ENCODE measurements at places on chromosomes 3 and 15. TPM values are rescaled to one million over a fixed set of nuclear protein-coding genes. Genes with fewer than 3 reads are reported as not detected.
A peak's percentile ranks its signal among the peaks of the same experiment; 100 is the strongest.

- no peak overlapping the region for H3K27ac ChIP-seq
- no peak overlapping the region for H3K4me3 ChIP-seq
- H3K4me1 ChIP-seq: no peaks in the 10 kb centered on the region
- DNase-seq: no peak
Observed at GRCh38 chr3:57949785-57950615, 58.2 kb upstream of the FLNB start.

- no peak overlapping the region for H3K27ac ChIP-seq
- no peaks in the 10 kb centered on the region for H3K4me1 ChIP-seq
- no peaks in the 10 kb centered on the region for H3K36me3 ChIP-seq
- H3K27me3 ChIP-seq: no peaks in the 10 kb centered on the region
- no peak overlapping the region for H3K4me3 ChIP-seq
Observed at GRCh38 chr15:58437531-58438105, 5.8 kb downstream of the LIPC start.

DNA sequence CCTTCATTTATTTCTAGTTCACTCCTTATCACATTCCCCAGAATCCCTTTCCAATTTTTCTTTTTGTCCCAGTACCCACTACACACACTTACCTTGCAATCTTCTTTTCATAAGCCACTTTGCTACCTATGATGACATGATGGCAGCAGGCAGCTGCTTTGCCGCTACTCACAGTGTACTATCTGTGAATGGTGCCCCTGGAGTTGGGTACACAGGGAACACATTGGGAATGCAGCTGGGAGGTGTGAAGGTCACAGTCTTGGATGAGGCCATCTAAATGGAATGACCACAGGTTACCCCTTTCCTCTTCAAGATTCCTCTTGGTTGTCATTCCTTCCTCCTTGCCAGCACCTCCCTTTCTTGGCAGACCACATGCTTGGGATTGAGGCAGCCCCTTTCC, 20.8 kb upstream of the TNIK start:
- peaks cover 15% of the 10 kb centered on the region for H3K4me1 ChIP-seq
- H3K4me3 ChIP-seq: peak overlapping the region; percentile 52
- H3K36me3 ChIP-seq: no peaks in the 10 kb centered on the region
- H3K27me3 ChIP-seq: no peaks in the 10 kb centered on the region

DNA sequence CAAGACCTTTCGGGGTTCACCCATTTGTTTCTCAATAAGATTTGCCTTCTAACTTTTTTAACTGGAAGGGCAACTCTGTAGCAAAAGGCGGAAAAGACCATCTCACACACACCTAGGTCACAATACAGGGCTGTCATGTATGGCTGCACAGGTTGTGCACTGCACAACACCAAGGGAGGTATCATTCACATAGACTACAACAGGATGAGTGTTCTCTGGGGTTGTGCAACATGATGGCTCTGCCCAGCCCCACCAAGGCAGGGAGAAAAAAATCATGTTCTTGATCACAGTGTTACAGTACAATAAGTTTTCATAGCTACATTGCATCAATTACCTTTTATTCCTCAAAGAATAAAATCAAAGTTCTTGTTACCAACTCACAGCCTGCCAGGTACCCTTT, 52.8 kb downstream of the ANXA2 start:
- no peak overlapping the region for H3K4me3 ChIP-seq
- no peak overlapping the region for H3K27ac ChIP-seq
- no peak for DNase-seq

GRCh38 chr3:149018247-149018646, 26.9 kb downstream of the GYG1 start:
- no peaks in the 10 kb centered on the region for H3K4me1 ChIP-seq
- H3K27me3 ChIP-seq: no peaks in the 10 kb centered on the region
- no peak overlapping the region for H3K27ac ChIP-seq
- no peak for DNase-seq

DNA sequence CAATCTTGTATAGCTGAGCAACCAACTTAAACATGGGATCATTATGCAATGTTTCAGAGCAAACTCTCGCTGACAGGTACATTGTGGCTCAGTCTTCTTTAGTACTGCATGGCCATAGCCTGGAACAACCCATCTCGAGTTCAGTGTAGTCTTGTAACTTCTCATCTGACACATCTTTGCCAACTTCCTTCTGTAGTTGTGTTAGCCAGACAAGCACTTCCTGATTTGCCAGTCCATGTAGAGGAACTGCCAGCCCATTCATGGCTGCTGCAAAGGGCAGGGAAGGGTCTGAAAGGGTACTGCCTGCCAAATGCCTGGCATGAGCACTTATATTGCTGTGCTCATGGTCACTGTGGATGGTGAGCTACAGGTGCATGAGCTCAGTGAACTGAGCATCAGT, 49.2 kb upstream of the CCDC54 start:
- DNase-seq: no peak
- no peaks in the 10 kb centered on the region for H3K4me1 ChIP-seq
- no peak overlapping the region for H3K4me3 ChIP-seq
- H3K27me3 ChIP-seq: no peaks in the 10 kb centered on the region
- no peaks in the 10 kb centered on the region for H3K36me3 ChIP-seq

GRCh38 chr3:110773413-110773954, 298.1 kb upstream of the NECTIN3 start:
- no peaks in the 10 kb centered on the region for H3K36me3 ChIP-seq
- DNase-seq: no peak

GRCh38 chr3:58020783-58021071, 12.5 kb downstream of the FLNB start:
- H3K4me1 ChIP-seq: peaks cover 15% of the 10 kb centered on the region
- H3K27me3 ChIP-seq: no peaks in the 10 kb centered on the region
- no peaks in the 10 kb centered on the region for H3K36me3 ChIP-seq
- no peak overlapping the region for H3K4me3 ChIP-seq
- no peak for DNase-seq

Gene CA12
- polyA plus RNA-seq: not detected

DNA sequence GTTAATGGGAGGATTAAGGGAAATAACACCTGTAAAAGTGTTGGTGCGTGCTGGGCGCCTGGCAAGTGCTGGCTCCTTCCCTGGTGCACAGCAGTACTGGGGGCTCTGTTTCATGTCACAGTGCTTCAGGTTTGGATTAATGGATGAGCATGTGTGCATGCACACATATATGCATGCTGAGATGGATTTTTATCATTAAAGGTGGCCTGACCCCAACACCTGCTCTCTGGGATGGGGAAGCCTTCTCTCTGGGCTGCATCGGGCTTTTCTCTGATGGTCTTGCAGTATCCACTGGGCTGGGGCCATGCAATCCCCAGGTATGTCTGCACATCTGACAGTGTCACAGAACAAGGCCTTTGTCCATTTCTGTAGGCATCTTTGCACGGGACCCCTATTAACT, 127.5 kb upstream of the PLXNA1 start:
- no peak overlapping the region for H3K4me3 ChIP-seq
- DNase-seq: no peak
- no peaks in the 10 kb centered on the region for H3K4me1 ChIP-seq
- H3K36me3 ChIP-seq: no peaks in the 10 kb centered on the region
- H3K27ac ChIP-seq: no peak overlapping the region
- H3K27me3 ChIP-seq: no peaks in the 10 kb centered on the region

Gene ZNF662
- 0.78 TPM for polyA plus RNA-seq

- no peak overlapping the region for H3K4me3 ChIP-seq
- DNase-seq: no peak
- no peak overlapping the region for H3K27ac ChIP-seq
- no peaks in the 10 kb centered on the region for H3K36me3 ChIP-seq
- peaks cover 5% of the 10 kb centered on the region for H3K27me3 ChIP-seq
Observed at GRCh38 chr3:9135526-9135925, 113.9 kb downstream of the SRGAP3 start.

DNA sequence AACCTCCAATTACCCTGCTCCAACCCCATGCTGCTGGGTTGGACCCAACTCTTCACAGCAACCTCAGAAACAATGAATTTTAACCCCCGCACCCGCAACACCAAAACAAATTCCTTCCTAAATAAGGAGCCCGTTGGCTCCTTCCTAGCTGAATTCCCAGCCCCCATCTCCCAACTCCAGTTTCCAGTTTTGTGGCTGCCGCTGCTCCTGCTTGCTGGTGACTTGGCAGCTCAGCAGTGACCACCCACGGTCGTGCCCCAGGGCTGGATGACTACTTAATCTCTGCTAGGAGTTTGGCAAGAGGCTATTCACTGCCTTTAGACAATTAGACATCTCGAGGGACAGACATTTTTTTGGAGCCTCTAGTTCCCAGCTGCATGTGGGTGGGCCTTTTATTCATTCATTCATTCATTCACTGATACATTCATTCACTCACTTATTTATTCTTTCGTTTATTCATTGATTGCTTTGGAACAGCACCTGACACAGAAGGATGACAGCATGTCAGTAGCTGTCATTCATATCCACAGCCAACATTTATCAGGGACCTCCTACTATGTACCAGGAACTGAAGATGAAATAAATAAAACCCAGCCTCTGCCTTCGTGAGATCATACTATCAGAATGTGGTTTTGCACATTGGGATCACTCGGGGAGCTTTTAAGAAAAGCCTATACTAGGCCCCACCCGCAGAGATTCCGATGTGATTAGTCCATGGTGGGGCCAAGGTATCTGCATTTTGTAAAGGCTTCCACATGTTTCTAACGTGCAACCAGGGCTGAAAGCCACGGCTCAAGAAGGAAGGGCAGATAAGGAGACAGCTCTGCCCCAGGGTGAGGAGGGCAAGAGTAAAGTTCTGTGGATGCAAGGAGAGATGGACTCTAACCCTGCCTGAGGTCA, 256.5 kb downstream of the SHQ1 start:
- H3K4me1 ChIP-seq: no peaks in the 10 kb centered on the region
- H3K27ac ChIP-seq: no peak overlapping the region
- no peak for DNase-seq
- H3K4me3 ChIP-seq: no peak overlapping the region

Gene GPX1
- 238 TPM for polyA plus RNA-seq

- peaks cover 34% of the 10 kb centered on the region for H3K4me1 ChIP-seq
- no peaks in the 10 kb centered on the region for H3K27me3 ChIP-seq
Observed at GRCh38 chr15:65783872-65784271, 8.2 kb downstream of the DENND4A start.

DNA sequence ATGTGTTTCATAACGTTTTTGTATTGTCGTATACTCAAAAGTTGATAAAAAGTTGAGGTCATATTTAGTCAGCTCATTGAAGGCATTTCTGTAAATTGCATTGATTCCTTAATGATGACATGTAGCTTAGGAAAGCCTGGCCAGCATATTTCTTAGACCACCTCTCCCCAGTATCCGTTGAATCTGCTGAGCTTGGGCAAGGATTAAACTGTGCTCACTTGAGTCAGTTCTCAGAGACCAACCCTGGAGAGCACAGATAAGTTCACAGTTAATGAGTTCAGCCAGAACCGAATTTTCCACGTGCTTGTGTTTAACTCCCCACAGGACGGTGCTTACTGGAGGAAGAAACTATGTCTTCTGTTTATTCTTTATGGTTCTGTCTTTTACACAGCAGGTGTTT, 132.7 kb downstream of the SLC25A26 start:
- H3K36me3 ChIP-seq: peaks cover 3% of the 10 kb centered on the region
- H3K27ac ChIP-seq: no peak overlapping the region
- H3K4me3 ChIP-seq: no peak overlapping the region

DNA sequence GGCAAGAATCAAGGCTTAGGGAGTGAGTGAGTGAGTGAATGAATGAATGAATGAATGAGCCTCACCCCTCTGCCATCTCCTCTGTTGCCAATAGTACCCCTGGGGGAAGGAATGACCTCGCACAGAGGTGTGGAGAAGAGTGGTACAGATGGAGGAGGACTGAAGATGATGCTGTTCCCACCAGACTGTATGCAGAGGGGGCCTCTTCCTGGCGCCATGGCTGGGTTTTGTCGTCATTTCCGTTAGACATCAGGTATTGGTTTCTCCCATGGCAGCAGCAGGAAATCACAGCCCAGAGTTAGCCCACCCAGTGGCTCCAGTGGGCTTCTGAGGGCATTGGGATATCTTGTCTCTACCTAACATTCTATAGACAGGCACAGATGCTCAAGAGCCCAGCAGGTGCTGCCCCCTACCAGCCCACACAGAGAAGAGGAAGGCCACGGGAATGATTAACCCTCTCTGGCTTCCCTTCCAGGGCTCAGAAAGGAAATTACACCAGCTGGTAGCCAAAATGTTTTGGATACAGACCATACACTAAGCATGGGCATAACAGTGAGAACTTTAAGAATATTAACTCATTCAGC, 109.8 kb upstream of the SLC6A11 start:
- H3K4me3 ChIP-seq: no peak overlapping the region
- DNase-seq: no peak
- no peak overlapping the region for H3K27ac ChIP-seq
- no peaks in the 10 kb centered on the region for H3K36me3 ChIP-seq
- H3K27me3 ChIP-seq: peaks cover 34% of the 10 kb centered on the region
- H3K4me1 ChIP-seq: no peaks in the 10 kb centered on the region

DNA sequence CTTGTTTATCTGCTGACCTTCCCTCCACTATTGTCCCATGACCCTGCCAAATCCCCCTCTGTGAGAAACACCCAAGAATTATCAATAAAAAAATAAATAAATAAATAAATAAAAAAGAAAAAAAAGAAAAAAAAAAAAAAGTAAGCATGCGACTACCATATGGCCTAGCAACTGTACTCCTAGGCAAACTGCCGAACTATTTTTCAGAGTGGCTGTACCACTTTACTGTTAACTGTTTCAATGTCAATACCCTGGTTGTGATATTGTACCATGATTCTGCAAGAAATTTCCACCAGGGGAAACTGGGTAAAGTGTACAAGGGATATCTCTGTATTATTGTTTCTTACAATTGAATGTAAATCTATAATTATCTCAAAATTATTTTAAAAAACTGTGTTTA, 41.3 kb upstream of the MAP4 start:
- no peak overlapping the region for H3K4me3 ChIP-seq
- DNase-seq: no peak
- H3K27ac ChIP-seq: no peak overlapping the region
- peaks cover 3% of the 10 kb centered on the region for H3K4me1 ChIP-seq

GRCh38 chr3:54863366-54863765, 64.5 kb downstream of the LRTM1 start:
- H3K4me1 ChIP-seq: no peaks in the 10 kb centered on the region
- DNase-seq: no peak
- H3K36me3 ChIP-seq: no peaks in the 10 kb centered on the region

DNA sequence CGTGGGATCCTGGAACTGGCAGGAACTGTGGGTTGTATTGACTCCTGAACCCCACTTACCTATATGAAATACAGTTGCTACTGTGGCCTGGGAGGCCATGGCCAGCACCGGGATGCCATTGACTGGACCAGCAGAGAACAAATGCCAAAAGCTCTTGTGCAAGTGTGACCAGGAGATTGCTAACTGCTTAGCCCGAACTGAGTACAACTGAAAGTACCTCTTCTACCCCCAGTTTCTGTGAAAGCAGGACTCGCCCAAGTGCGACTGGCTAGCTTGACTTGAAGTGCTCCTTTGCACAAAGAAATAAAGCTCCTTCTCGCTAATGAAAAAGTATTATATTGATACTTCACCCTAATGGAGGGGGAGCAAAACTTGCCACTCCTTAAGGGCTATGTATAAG, 101.3 kb upstream of the ATP11B start:
- no peak overlapping the region for H3K4me3 ChIP-seq
- no peaks in the 10 kb centered on the region for H3K36me3 ChIP-seq
- DNase-seq: no peak
- H3K27me3 ChIP-seq: peaks cover 20% of the 10 kb centered on the region
- no peaks in the 10 kb centered on the region for H3K4me1 ChIP-seq

Data from CD4-positive, CD25-positive, alpha-beta regulatory T cell (primary cell).